ENCODE measurements at places on chromosomes 2 and 18.
A peak's percentile ranks its signal among the peaks of the same experiment; 100 is the strongest.

- DNase-seq = no peak
Measured at GRCh38 chr18:66457245-66457644, 146.6 kb downstream of the CDH19 start.

- no peak for DNase-seq
Measured at GRCh38 chr2:165648801-165649200, 145.2 kb downstream of the GALNT3 start.

- DNase-seq = peak; percentile 29
Measured at GRCh38 chr2:8244639-8245038, 437.2 kb upstream of the ID2 start.

DNA sequence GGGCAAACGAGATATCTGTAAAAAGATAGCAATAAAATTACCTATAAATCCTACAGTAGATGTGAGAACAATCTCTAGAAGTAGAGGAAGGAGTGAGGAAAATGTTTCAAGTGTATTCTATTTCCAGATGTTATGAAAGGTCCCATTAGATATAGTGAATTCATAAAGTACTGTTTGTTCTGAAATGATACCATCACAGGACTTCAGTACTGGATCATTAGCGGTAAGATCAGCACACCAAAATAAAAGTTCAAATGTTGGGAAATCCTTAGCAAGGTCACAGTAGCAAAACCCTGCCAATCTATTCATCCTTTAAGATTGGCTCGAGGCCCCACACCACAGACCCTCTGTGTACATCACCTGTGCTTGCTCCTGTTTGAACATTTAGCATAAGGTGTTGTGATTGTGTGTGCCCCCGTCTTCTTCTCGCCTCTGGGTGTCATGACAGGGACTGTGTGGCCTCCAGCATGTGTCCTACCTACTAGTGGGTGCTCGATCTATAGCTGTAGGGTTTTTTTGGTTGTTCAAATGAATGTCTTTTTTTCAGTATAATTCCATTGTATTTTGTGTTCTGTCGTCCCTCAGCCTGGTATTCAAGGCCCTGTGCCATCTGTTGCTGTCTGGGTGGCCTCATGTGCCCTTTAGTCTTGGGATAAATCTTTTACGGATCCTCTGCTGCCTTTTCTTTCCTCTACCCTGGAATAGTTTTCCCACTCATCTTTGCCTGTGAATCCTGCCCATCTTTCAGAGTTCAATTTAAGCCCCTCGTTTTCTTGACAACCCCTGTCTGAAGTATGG, 9.1 kb downstream of the MFSD6 start:
- DNase-seq = no peak

GRCh38 chr2:153347818-153348495, 130.6 kb downstream of the RPRM start:
- no peak for DNase-seq

DNA sequence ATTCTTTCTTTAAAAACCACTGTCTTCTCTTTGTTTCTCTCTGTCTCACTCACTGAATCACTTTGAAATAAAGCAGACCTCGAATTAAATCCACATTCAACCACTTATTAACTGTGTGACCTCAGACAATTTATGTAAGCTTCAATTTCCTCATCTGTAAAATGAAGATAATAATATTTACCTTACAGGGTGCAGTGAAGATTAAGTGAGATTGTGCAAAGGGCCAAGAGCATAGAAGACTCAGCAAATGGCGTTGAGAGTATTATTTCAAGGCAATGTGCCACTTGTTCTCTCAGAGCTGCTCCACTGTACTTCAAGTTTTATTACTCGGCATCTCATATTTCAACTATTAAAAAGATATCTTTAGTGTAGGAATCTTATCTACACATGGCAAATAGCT, 454.2 kb upstream of the HNRNPA3 start:
- no peak for DNase-seq

DNA sequence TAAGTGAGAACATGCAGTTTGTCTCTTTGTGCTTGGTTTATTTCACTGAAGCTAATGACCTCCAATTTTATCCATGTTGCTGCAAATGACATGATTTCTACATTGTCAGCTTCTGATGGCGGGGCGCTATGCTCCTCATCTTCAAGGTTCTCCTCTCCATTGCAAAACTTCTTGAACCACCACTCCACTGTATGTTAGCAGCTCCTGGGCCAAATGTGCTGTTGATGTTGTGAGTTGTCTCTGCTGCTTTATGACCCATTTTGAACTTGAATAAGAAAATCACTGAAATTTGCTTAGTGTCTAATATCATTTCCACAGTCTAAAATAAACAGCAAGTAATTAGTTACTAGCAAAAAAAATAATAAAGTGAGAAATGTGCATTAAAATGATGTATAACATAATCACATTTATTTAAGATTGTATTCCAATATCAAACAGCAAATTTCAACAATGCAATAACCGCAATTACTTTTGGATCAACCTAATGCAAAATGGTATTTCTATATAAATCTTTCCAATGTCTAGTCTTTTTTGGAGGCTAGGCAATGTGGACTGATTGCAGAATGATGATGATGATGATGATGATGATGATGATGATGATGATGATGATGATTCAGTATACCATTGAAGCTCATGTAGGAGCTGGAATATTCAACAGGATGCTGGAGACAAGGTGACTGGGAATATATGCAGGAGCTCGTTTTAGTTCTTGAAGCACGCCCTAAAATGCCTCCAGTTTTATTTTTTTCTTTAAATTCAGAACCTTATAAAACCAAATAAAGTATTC, 304.9 kb upstream of the KYNU start:
- no peak for DNase-seq

DNA sequence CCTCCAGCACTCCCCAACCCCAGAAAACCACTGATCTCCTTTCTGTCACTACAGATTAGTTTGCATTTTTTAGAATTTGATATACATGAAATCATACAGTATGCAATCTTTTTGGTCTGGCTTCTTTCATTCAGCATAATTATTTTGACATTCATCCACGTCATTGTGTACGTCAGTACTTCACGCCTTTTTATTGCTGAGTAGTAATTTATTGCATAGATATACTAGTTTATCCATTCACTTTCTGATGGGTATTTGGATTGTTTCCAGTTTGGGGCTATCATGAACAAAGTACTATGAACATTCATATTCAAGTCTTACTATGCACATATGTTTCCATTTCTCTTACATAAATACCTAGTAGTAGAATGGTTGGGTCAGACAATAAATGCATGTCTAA, 20.1 kb upstream of the CHN1 start:
- no peak for DNase-seq

- no peak for DNase-seq
Measured at GRCh38 chr18:9950289-9951016, 36.6 kb downstream of the VAPA start.

DNA sequence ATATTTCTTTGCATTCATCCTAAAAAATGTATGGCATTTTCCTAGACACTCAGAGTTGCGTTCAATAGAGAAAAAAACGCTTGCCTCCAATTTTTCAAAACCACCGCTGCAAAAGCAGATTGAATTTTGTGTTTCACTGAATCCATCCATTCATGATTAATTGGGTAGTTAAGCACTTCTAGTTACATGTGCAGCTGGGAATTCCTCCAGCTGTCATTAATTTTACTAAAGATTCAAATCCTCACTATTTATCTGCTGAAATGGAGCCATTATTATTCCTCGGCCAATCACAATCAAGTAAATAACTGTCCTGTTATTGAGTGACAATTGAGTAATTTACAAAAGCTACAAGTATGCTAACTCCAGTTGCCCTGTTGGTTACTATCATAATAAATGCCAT, 75.8 kb upstream of the ARL5A start:
- no peak for DNase-seq

GRCh38 chr2:72841462-72842125, 15.8 kb upstream of the EXOC6B start:
- no peak for DNase-seq

- no peak for DNase-seq
Measured at GRCh38 chr2:158189526-158189925, 87.8 kb downstream of the UPP2 start.

GRCh38 chr2:174878537-174879147, 114.4 kb upstream of the CHRNA1 start:
- DNase-seq = no peak

- no peak for DNase-seq
Measured at GRCh38 chr2:105741617-105742016, 3.1 kb upstream of the NCK2 start.

DNA sequence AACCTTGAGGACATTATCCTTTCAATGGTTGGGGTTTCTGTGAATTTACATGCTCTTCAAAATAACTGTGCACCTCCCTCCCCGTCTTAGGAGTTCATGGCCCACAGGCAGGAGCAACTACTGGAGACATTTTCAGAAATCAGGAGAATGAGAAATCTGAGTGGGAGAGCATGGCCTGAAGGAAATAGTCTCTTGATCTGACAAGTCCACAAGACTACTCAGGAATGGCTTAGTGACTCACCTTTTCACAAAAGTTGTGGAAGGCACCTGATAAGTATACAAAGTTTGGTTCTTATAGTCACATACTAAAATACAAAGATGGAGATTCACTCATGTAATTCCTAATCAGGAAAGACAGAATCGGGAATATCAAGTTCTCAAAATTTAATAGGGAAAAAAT, 83.6 kb upstream of the NCKAP5 start:
- no peak for DNase-seq

- DNase-seq = no peak
Measured at GRCh38 chr18:22475426-22476100, 57.8 kb upstream of the CTAGE1 start.

DNA sequence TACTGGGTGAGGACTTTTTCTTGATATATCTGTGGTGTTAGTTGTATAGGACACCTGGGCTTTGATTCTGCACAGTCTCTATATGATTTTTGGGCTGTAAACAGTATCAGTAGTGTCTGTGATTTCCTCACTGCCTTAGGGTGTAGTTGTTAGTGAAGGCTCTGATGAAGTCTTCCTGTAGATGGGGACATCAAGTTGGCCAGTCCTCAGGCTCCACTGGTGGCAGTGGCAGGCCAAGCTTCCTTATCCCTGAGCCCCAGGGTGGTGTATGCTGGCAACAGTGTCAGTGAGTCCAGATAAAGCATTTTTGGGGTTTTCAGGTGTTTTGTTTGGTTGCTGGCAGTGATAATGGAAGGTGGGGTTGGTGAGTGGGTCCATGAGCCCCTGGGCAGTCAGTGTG, 961.4 kb downstream of the DSC3 start:
- DNase-seq = no peak

- DNase-seq = no peak
Measured at GRCh38 chr2:64807417-64807816, 153.7 kb upstream of the SERTAD2 start.

DNA sequence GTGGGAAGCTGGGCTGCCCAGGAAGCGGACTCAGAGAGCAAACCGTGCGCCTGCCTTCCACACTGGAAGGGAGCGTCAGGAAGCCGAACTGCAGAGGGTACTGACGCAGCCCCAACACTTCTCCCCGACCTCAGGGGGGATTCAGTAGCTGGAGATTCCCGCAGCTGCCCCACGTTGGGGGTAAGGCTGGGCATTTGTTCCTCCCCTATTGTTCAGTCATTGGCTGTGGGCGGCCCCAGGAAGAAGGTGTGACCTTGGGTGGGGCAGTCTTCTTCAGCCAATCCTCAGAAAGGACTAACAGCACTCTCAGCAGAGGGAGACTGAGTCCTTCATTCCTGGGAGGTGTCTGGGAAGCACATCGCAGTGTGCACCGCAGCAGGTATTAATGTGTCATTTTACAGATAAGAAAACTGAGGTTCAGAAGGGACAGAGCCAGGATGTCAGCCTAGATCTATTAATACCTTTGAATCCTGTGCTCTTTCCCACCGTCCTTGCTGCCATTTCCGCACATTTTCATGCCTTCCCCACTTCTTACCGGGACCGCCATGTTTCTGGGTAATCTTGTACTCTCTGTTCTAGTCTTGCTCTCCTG, 12.1 kb upstream of the C18orf32 start:
- no peak for DNase-seq

DNA sequence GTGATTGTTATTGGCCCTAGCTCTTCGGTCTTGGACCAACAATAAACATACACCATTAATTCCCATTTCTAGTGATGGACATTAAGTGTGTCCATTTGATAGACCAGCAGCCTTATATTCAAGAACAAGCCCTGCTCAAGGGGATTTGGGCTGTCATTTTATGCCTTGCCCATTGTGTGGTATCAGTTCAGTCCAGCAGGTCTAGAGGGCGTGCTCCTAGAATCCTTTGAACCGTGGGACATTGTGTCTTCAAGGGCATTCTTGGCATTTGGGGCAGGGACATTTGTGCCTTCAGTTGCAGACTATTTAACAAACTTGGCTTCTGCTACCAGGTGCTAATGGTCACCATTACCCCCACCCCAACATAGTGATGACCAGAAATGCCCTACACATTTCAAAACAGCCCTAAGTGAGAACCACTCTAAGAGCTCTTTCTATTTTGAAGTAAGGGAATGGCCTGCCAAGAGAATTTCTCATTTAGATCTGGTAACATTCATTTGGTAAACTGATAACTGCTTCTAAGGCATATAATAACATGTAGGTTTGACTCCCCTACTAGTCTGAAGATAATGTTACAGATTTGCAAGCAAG, 284.7 kb downstream of the ALPK2 start:
- no peak for DNase-seq

- DNase-seq = no peak
Measured at GRCh38 chr2:121124330-121124729, 160.7 kb downstream of the TFCP2L1 start.

DNA sequence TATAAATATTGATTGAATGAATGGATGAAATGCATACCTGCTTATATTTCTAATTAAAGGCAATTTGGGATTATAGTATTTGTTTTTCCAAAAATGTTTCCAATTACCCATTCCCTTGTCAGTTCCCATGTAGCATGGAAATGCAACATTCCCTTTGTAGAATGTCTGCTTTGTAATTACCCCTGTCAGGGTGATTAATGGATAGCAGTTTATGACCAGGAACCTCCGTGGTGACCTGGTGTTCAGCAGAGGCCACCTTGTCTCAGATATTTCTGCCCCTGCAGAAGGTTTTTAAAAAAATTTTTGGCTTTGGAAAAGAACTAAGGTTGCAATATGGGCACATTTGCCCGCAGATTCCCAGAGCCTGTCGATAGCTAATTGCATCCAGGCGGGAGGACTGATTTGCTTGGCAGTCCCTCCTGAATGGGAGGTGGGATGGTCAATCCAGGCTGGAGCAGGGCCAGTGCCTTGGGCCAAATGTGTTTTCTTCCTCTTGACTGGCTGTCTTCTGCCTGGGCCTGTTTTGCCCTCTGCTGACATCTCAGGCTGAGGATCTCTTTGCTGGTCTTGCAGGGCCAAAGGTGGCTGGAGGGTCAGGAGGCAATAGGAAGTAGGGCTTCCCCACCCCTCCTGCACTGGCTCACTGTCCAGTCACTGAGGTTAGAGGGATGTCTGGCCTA, 82.1 kb downstream of the TMEM182 start:
- DNase-seq = no peak

- no peak for DNase-seq
Measured at GRCh38 chr18:23405636-23406035, 47.5 kb upstream of the RIOK3 start.

DNA sequence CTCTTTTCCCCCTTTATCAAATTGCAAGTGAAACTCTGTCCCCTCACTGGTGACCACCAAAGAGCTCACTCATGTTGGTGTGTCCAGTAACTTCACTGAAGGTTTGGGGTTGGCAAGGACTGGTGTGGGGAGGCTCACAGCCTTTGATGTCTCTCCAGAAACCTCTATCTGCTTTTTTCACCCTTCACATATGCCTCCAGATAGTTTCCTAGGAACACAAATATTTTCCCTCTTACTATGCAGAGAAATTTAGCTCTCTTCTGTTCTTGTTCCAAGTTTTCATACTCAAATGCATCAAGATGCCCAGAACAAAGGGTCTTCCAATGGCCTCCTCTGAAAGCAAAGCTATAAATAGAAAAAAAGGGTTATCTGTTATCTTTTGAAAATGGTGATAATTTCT, 20.7 kb downstream of the DTNA start:
- DNase-seq = no peak

All from KG1 (cell line).